Activated CD4-positive, CD25-positive, alpha-beta regulatory T cell (primary cell): ENCODE measurements at places on chromosomes 5 and 9.

- no peak for DNase-seq
Observed at GRCh38 chr9:92763721-92764380, 782 bp downstream of the BICD2 start.

GRCh38 chr5:3103262-3103811 is 351.9 kb upstream of the IRX2 start:
- no peak for DNase-seq

DNA sequence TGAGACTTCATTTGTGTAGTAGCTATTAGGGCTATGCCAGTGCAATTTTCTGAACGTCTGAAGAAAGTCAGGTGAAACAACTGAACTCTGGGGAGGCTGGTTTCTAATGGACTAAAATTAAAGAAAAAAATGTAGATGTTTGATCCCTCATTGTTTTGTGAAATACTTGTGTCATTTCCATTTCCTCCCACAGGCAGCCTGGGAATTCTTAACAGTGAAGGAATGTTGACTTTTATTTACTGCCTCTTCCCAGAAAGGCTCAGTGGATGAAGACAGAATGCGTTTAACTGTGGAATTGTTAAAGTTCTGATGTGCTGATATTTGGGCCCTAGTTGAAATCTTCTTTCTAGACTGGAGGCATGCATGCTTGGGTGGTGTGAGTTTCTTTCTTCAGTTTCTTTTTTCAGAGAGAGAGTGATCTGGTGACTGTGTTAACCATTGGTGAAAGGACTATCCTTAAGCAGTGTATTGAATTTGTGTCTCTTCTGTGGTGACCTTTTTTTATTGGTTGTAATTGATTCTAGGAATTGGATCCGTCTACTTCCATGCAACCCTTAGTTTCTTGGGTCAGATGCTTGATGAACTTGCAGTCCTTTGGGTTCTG is 15.5 kb downstream of the ACER2 start:
- no peak for DNase-seq

GRCh38 chr5:43785198-43785597 is 182.2 kb downstream of the NNT start:
- no peak for DNase-seq

GRCh38 chr5:154038261-154038706 is 426 bp downstream of the FAM114A2 start:
- no peak for DNase-seq

DNA sequence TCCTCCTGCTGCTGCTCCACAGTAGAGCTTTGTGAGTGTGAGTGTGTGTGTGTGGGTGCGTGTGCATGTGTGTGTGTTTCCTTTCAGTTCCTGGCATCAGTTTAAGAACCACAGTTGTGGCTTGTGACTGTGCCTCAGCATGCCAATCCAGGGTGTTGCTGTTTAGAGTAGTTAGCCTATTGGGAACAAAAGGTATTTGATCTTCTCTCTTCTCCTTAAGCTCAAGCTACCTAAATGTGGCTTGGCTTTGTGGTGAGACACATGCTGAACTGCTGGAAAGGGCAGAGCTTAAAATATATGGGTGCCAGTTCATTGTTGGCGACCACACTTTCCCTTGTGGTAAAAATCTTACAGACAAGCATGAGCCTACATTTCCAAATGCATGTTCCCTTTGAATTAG is 116.6 kb upstream of the BNC2 start:
- no peak for DNase-seq
